ENCODE measurements at places on chromosomes 1 and 21.

DNA sequence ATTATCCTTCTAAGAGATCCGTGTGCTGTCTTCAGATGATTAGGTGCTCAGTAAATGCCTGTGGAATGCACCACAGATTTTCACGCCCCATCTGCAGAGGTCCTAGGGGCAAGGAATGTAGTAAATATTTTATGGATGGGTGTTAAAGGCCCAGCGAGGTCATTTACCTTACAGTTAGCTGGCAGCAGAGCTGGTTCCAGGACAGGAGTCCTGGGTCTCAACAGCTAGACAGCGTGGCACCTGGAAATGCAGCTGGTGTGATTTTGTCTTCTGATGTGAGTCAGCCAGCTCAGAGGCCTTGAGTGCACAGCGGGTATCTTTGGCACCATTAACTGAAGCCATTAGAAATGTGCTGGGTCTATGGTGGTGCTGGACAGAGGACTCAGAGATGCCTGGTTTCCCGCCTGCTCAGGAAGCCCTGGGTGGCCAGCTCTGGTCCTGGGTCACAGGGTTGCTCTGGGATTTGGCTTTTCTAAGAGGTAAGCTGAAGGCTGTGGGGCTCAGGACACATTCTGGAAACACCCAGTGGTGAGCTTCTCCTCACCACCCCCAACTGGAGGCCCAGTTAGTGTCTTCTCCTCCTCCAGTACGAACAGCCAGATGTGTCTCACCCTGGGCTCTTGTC lies 65.5 kb downstream of the DDX20 start:
- no peak for DNase-seq

DNA sequence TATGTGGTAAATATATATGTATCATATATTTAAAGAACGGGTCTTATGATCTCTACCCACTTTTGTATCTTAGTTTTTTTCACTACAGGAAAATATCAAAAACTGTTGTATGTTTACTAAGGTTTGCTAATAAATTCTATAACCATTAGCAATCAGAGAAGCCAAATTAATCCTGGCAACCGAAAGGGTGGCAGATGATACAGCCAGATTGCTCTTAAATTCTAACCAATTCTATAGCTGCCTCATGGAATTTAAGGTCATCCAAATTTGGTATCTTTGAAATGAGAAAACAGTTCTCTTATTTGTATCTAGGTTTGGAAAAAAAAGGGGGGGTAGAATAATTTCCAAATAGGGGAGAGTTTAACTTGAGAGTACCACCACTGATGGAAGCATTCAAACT lies 591.2 kb downstream of the SMYD3 start:
- no peak for DNase-seq

GRCh38 chr1:31663622-31664452 lies 19.2 kb upstream of the PEF1 start:
- peak; percentile 86 for DNase-seq

DNA sequence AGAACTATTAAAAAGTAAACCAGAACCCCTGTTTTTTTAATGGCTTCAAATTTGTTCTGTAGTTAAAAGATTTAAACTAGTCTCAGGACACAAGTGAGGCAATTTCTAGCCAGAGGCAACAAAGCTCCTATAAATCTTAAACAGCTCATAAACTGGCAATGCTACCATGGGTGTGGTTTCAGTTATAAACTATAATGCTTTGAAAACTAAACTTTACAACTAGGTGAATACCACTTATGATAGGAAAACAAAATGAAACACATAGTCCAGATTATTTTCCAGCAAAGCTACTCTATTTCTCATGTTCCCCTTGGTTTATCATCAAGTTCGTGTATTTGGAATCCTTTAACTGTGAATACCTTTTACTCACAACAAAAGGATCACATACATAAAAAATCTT lies 282.5 kb downstream of the VAV3 start:
- no peak for DNase-seq

- DNase-seq = no peak
Observed at GRCh38 chr1:232263452-232263851, 366.5 kb downstream of the SIPA1L2 start.

- no peak for DNase-seq
Observed at GRCh38 chr1:161261261-161262235, 3.0 kb downstream of the PCP4L1 start.
